ENCODE measurements at places on chromosomes 16 and 17.
A peak's percentile ranks its signal among the peaks of the same experiment; 100 is the strongest.

GRCh38 chr17:19284005-19284959, 47.1 kb downstream of the EPN2 start:
- no peak for DNase-seq

DNA sequence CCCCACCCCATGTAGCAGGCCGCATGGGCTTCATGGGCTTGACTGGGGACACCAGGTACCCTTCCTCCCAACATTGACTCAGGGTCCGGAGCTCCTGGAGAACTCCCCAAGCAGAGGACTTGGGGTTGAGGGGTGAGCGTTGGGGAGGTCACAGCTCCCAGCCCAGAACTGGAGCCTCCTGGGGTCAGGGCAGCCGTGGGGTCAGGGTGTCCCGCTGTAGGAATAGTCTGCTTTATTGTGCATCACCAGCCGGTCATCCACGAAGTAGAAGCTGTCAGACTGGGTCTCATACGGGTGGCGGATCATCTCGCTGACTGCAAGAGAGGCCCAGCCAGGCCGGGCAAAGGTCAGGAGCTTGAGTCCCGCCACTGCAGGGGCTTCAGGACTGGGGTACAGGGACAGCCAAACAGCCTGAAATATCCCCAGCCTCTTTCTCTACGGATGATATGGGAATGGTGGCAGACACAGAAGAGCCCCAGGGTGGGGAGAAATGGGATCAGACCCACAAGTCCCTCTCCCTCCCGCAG, 5.3 kb downstream of the UNC119 start:
- DNase-seq = no peak

DNA sequence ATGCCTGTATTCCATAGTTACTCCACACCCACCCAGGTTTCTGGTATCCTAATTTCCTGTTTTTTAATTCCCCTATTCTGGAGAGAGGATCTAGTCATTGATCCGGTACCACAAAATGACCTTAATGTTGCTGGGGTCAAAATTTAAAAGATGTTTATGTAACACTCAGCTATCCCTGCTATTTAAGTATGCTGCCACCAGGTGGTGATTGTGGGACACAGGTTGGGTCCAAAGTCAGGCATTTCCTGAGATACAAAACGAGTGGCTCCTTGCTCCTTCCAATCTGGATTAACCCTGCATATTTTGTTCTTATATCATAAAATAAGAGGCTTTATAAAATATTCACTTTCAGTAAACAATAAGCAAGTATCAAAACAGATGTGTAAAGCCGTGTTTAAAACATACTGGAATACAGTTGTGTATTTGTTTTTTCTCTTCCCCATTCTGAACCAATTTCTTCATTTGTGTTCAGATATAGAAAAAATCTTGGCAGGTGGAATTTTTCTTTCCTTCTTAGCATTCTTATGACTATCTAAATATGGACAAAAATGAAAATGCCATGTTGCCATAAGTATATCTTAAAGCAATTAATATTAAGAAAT, 16.3 kb downstream of the HS3ST4 start:
- peak; percentile 36 for DNase-seq

DNA sequence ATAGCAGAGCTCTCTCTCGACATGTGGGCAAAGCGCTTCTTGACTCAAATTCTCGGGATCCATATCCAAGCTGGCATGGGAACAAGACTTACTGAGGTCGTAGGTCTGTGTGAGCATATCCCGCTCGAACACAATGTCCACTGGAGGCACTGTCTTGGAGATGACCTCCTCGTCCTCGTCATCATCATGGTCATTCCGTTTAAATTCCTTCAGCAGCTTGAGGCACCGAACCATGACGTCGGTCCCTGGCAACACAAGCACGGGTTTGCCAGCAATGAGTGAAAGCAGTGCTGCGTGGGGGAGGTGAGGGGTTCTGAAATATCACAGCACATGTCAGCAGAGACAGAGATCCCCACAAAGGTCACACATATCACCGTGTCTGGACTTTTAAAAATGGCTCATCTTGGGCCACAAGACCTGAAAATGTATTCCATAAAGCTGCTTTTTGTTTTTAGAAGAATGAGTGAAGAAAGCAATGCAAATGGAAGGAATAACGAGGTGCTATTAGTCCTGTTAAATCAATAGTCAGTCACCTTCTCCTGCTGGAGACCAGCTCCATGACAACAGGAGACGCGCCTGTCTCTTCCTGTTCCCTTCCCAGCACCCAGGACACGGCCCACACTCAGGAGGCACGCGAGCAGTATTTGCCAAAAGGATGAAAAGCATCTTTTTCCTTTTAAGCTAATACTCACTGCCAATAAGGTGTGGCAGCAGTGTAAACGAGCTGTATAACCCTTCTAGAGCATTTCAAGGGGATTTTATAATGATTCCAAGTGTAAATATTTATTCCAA, 37.9 kb downstream of the GTF3C1 start:
- no peak for DNase-seq

DNA sequence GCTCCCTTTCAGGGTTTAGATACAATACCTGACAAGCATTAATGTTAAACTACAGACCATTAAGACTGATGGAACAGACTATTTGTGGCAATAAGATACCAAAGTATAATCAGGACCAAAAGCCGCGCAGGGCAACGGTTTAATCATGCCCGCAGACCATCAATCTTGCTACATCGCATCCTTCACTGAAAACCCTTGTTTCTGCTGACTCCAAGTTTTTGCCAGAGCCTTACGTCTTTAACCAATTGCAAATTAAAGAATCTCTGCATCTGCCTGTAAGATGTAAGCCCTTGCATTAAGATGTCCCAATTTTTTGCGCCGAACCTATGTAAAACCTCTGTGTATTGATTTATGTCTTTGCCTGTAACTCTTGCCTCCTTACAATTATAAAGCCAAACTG, 94.2 kb upstream of the RBBP6 start:
- DNase-seq = no peak

GRCh38 chr17:74860872-74861661, 1.4 kb upstream of the GRIN2C start:
- DNase-seq = no peak

DNA sequence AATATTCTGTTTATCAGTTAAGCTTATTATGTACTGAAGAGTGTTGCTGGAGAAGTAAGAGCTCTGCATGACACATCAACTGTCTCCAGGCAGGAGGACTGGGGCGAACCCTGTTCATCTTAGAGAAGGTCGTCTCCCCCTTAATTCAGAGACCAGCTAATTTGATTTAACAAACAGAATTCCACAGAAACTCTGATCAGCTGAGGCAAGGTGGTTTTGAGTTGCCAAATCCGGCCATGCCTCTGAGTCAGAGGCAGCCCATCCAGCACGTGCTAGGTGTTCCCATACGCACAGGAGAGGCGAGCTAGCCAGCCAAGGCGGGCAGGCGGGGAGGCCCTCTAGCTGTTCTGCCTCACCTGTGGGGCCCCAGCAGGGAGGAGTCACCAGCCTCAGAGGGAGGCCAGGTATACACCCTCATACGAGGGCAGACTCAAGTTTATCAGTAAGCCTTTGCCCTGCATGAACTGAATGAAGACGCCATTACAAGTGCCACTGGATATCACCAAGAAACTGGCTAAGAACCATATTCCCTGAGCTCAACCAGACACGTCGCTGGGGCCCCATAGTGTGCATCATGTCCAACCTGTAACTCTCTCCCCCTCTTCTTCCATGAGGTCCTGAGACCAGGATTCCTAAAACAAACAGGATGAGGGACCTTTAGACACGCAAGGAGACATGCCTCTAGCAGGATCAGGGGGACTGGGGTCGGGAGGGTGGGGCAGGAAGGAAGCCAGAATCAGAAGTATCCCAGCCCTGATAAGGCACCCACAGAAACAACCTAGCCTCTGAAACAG, 25.7 kb downstream of the STAT5A start:
- DNase-seq = peak; percentile 69

GRCh38 chr16:50088302-50088701, 22.5 kb downstream of the HEATR3 start:
- no peak for DNase-seq

GRCh38 chr16:87720446-87720845, 45.3 kb downstream of the KLHDC4 start:
- DNase-seq = no peak

DNA sequence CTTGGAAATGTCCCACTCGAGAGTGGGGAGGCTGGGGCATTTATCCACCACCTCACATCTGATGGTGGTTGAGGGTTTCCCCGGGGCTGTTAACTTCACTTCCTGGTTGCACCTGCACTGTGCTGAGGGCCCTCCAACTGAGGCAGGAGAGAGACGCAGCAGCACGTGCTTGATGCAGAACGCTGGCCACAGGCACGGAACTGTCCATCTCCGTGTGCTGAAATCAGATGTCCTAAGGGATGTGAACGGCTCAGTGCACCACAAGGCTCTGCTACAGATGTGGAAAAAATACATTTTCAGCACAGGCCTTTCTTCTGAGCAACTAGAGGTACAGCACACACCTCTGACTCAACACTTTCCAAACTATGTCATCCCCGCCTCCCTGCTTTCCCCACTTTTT, 114.8 kb upstream of the C16orf82 start:
- no peak for DNase-seq

GRCh38 chr16:57175896-57176295, 9.9 kb downstream of the PSME3IP1 start:
- no peak for DNase-seq

GRCh38 chr17:39639566-39640458, 2.9 kb downstream of the STARD3 start:
- DNase-seq = no peak

GRCh38 chr17:81465910-81466309, 46.7 kb downstream of the ACTG1 start:
- DNase-seq = no peak

DNA sequence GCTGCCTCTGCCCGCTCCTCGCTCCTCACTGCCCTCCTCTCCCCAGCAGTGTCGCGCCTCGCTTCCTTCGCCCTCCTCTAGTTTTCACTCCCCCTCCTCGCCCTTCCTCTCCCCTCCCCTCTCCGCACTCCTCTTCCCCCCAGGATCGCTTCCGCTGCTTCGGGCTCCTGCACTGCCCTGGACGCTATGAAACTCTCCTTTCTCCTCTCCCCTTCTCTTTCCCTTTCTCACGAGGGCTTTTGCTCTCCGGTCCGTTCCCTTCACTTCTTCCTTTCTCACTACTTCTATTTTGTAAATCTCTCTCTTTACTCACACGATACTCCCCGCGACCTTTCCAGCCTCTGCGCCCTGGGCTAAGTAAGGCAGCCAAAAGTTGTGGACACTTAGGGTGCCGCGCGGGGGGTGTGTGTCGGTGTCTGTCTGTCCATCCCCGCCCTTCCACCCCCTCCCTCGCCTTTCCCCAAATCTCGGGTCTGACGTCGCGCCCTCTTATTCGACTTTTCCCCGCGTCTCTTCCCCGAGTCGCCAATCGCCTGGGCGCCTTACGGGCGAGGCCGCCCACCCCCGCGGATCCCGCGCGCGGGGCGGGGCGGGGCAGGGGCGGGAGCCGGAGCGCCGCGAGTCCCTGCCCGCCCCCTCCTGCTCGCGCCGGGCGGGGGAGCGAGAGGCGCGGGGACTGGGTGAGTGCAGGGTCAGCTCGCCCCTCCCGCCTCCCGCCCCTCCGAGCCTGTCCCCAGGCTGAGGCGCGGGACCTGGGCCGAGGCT, at the start of gene IRX3:
Gene IRX3 (minus strand): TSS at position 422 of the 765 bp plus-strand sequence. CDS start 737 bp downstream, outside the sequence.
- DNase-seq = no peak

DNA sequence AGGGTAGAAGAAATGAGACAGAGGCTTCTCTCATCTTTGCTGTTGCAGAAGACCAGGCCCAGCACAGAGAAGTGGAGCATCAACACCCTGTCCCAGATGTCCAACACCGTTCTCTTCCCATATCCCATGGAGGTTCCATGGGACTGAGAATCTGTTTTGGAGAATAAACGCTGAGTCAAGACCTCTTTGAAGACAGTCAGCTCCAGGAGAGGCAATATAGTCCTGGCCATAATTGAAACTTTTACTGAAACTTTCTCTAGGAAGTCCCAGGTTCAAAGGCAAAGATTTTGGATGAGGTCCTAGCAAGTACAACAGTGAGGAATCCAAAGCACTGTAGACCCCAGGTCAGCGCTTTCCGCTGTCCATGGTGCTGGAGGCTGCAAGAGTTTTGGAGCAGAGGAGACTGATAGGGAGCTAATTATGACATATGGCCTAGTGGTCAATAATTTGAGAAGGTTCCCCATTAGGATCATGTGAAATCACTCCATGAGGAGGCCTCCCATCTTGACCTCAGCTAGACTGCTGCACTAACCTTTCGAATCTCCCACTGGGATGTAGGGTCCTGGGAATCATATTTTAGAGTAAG, 36.0 kb downstream of the OSBPL7 start:
- DNase-seq = peak; percentile 37
